ENCODE measurements at places on chromosomes 12 and 14.

DNA sequence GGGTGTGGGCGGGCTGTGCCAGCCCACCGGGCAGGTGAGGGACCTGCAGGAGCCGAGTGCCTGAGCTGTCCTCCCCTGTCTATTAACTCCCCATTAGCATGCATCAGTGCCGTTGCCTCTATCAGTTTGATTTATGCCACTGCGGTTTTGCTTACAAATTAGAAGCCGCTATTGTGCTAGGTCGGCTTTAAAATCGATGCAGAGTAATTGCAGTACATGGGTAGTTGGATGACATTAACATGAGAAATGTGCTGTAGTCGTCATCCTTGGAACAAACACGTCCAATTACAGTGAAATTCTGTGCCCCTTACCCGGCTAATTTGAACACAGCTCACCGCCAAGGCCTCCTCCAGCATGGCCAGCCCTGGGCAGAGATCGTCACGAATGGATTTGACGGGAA, 145.8 kb downstream of the TSPAN9 start:
- DNase-seq: no peak

GRCh38 chr12:34547276-34547675, 525.0 kb downstream of the ALG10 start:
- DNase-seq: no peak

GRCh38 chr12:105944628-105945027, 194.1 kb downstream of the NUAK1 start:
- no peak for DNase-seq

GRCh38 chr14:55418411-55418810, 6.8 kb upstream of the ATG14 start:
- DNase-seq: no peak

- DNase-seq: peak; percentile 28
Observed at GRCh38 chr12:31533470-31533869, 57.5 kb downstream of the DENND5B start.

DNA sequence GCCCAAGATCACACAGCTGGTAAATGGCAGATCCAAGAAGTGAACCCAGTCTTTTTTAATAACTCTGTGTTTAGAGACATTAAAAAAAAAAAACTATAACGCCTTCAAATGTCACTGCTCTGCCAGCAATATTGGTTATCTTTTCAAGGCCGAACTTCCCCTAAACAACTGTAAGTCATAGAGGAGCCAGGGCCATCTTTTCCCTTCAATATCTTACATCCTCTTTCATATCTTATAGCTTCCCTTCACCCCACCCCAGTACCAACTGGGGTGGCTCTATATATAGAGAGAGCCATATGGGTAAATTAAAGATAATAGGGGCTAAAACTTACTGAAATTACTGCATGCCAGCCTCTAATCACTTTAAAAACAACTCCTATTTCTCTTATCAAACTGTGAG, 100.2 kb downstream of the STAB2 start:
- DNase-seq: peak; percentile 5

All from OCI-M1 (cell line).